ENCODE measurements at places on chromosomes 4 and X.

DNA sequence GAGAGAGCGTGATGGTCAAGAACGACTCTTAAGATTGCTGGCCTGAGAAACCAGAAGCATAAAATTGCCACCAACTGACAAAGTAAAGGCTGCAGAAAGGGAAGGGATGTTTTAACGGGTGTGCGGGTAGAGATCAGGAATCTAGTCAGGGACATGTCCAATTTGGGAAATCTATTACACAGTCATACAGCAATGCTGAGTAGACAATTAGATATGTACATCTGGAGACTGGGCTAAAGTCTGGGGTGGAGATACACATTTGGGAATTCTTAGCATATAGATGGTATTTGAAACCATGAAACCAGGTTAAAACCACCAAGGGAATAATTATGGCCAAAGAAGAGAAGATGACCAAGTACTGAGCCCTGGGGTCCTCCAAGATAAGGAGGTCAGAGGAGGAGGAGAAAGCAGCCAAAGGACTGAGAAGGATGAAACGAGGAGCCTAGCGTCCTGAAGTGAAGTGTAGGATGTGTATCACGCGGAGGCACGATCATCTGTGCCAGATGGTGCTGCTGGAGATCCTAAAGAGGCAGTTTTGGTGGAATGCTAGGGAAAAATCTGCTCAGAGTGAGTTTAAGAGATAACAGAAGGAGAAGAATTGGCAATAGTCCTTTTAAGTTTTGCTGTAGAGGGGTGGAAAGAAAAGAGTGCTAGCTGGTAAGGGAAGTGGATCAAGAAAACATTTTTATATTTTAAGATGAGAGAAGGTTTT, 36.5 kb downstream of the SEC24D start:
- no peak for DNase-seq

- no peak for DNase-seq
Measured at GRCh38 chr4:108793415-108793814, 30.6 kb upstream of the ETNPPL start.

DNA sequence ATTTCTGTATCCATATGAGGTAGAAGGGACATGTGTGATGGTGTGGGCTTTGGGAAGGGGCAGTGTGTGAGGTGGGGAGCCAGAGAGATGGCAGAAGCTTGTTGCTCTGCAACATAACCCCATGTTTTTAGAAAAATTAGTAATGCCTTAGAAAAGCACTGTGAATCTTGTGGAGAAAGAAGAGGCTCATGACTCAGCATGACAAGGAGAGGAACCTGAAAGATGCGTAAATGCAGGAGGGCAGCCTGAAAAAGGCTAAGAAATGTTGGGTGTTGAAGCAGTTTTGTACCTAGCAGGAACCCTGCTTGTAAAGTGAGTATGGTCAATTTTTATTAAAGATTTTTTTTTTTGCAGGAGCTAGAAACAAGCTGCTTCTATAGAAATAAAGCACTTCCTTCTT, 59.8 kb downstream of the ARSJ start:
- no peak for DNase-seq

- no peak for DNase-seq
Measured at GRCh38 chr4:153274967-153275366, 69.5 kb upstream of the MND1 start.

DNA sequence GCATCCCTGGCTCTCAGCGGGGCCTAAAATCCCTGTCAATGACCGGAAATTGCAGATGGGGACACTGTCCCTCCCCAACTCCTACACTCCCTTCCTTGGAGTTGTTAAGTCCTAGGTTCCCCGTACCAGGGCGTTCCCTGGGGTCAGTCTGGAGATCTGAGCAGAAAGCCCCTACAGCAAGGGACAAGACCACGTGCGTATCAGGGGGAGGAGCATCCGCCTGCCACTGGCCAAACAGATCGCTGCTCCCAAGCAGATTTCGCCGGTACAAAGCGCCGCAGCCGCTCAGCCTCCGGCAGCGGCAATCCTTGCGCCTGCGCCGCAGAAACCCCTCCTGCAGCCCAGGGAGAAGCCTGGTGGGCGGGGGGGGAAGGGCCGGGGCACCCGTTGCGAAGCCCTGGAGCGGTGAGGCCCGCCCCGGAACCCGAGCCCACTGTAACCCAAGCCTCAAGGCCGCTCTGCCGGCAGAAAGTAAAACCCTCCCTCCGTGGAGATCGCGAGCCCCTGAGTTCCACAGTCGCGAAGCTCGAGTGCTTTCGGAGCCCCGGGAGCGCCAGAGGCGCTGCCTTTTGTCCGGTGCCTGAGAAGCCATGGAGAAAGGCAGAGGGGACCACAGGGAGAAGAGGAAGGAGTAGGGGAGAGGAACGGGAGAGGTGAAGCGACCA, 2.7 kb downstream of the CRMP1 start:
- no peak for DNase-seq

- no peak for DNase-seq
Measured at GRCh38 chr4:47640911-47641310, 155.8 kb downstream of the ATP10D start.

DNA sequence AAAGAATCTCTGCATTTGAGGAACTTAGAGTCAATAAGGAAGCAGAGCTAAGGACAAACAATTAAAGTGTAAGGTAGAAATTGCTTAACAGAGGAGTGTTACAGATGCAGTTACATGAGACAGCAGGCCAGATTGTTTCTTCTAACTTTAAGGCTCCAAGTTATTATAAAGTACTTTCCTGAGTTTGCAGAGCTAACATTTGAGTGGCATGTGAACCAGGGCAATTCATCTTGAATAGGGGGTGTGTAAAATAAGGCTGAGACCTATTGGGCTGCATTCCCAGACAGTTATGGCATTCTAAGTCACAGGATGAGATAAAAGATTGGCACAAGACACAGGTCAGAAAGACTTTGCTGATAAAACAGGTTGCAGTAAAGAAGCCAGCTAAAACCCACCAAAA, 7.6 kb upstream of the LNX1 start:
- no peak for DNase-seq

- DNase-seq, result no peak
Measured at GRCh38 chr4:180640193-180640592, 1603.0 kb upstream of the TENM3 start.

GRCh38 chr4:43607400-43607799, 714.9 kb downstream of the GRXCR1 start:
- DNase-seq, result no peak

- DNase-seq, result no peak
Measured at GRCh38 chrX:13780868-13781427, 35.9 kb downstream of the GPM6B start.

DNA sequence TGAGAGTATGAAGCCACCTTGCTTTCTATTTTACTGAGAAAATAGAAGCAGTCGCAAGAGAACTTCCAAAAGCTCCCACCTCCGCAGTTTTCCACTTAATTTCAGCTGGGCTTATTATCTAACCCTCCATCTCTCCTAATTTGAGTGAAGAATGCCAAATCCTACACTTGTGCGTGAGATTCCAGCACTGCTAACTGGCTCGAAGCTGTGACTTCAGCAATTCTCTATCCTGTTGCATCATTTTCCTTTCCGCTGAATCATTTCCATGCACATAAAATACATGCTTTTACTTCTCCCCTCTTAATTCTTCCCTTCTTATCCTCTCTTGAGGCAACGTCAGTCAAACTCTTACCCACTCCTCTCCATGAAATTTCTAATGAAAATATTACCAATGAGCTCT, 189.5 kb downstream of the GASK1B start:
- DNase-seq, result peak; percentile 46

- DNase-seq, result no peak
Measured at GRCh38 chrX:5490786-5491563, 737.7 kb downstream of the NLGN4X start.

- no peak for DNase-seq
Measured at GRCh38 chr4:31148990-31149389, 428.8 kb downstream of the PCDH7 start.

GRCh38 chr4:186851291-186852072, 127.8 kb upstream of the FAT1 start:
- DNase-seq, result no peak

DNA sequence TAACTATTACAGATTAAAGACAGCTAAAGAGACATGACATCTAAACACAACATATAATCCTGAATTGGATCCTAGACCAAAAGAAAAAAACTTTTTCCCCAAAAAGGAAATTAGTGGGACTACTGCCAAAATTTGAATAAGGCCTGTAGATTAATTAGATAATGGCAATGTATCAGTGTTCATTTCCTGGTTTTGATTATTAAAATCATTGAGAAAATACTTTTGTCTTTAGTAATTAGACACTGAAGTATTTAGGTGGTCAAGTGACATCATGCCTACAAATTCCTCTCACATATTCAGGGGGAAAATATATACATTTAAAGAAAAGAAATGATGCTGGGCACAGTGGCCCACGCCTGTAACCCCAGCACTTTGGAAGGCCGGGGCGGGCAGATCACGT, 10.4 kb upstream of the USO1 start:
- no peak for DNase-seq

- DNase-seq, result no peak
Measured at GRCh38 chrX:13001097-13001496, 26.2 kb downstream of the TMSB4X start.

GRCh38 chrX:48772602-48773001, 11.1 kb downstream of the GLOD5 start:
- DNase-seq, result no peak

DNA sequence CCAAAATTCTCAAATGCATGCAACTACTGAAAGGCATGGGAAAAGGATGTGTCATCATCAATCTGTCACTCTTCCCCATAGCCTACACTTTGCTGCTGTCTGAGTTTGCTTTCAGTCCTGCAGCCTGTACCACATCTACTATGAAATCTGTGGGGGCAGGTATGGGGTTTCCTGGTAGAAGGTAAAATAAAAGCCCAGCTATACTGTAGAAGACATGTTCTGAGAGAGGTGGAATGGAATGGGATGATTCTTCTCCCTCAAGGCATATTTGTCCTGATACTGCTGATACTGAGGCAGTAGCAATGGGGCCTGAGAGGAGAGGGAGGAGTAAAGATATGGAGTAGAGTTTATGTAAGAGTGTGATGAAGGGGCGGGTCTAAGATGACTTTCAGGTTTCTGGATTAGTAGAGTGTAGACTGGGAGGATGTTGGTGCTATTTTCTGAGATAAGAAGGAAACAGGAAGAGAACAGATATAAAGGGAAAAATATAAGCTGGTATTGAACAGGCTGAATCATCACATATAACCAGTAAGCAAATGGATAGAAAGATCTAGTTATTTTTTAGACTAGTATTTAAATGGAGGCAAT, 38.7 kb upstream of the GYPA start:
- DNase-seq, result no peak

DNA sequence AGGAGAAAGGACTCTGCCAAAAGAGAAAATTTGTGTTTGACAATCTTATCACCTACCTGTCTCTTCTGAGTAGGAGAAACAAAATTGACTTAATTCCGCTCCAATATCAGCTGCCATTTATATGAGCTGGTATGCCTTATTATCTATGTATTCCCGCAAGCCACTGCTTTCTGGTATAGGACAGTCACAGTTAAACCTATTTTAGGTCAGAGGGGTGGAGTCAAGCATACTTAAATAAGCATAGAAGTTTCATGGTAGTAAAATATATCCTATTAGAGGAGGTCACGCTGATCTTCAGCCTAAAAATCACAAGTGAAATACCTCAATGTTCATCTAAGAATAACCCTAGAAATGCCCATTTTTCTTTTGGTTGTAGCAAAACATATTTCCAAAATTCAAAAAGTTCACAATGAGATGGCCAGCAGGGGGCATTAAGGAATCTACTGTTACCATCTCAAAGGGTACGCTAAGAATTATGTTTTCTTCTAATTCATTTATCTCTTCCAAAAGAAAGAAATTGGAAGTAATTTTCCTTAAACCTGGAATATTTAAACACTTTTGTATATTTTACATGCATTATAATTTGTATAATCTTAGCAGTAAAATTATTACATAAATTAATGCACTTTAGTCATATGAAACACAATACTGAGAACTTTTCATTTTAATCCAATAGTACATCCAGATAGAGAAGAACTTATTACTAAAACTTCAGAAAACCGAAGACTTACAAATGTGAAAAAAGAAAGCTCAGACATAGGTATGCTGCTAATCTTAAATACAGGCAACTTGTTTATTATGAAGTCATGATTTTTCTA, 10.5 kb downstream of the PPAT start:
- DNase-seq, result peak; percentile 68

GRCh38 chr4:160299608-160300007, 1196.7 kb downstream of the RAPGEF2 start:
- no peak for DNase-seq

DNA sequence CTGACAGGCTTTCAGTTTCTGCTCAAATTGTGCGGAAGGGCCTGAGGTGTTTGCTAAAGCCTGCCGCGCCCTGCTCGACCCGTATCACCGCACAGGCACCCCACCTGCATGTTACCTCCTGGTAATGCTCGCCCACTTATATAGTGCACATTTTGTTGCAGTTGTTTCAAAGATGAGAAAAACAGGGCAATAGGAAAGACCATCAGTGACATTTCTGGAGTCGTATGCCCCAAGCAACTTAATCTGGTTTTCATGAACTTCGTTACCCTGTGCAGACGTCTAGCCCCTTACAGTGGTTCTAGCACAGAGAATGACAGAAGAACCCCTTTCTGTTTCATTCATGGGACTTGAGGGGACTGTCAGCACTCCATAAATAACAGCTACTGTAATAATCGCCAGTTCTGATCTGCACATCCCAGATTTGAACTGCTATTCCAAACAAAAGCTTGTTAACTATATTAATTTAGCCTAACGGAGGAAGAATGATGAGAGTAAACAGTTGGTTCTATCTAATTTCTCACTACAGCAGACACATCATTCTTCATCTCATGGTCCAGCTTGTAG, 940 bp upstream of the DCTD start:
- DNase-seq, result no peak

DNA sequence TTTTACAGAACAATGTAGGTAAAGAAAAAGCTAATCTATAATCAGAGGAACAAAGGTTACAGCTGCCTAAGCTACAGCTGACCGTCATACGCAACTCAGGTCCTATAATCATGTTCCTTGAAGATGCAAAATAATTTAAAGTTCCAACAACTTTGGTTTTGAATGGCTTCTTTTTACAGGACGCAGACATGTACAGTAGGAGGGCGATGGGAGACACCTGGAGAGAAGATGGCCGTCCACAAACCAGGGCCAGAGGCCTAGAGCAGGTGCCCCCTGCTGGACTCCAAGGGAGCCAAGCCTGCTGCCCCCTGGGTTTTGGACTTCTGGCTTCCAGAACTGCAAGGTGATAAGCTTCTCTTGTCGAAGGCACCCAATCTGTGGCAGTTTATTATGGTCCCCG, 10.6 kb downstream of the HGFAC start:
- DNase-seq, result peak; percentile 46

GRCh38 chr4:172919269-172919668, 249.3 kb upstream of the GALNT7 start:
- DNase-seq, result no peak

All from dermis blood vessel endothelial cell (primary cell).